ENCODE measurements at places on chromosomes 5 and 9. TPM values are rescaled to one million over a fixed set of nuclear protein-coding genes. Genes with fewer than 3 reads are reported as not detected.

CRHBP gene
- 3.2 TPM for total RNA-seq

HAPLN1 gene
- total RNA-seq, result 4.8 TPM

NR2F1-AS1 gene
- total RNA-seq, result 32.1 TPM

CAMK4 gene
- 28.8 TPM for total RNA-seq

SWI5 gene
- total RNA-seq, result 20.0 TPM

CDC25C gene
- 3.8 TPM for total RNA-seq
